ENCODE measurements at places on chromosomes 16 and 17.
A peak's percentile ranks its signal among the peaks of the same experiment; 100 is the strongest.

DNA sequence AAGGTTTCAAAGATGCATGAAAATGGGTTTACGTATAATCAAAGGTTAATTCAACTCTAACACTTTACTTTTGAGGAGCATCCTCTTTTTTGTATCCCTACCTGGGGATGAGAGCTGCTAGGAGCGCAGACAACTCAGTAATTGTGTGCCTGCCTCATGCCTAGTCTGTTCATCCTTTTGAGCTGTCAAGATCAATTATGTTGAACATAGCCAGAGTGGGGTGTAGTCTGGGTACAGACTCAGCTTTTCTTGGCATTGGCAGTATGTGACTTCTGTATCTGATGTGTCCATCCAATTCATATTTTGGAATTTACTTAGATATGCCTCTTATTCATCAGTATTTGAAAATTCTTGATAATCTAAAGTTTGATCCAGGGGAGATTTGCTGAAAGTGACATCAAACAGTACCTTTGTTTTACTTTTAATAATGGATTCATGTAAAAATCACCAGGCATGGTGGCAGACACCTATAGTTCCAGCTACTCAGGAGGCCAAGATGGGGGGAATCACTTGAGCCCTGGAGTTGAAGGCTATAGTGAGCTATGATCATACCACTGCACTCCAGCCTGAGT, 24.1 kb downstream of the PRKCA start:
- DNase-seq: no peak

DNA sequence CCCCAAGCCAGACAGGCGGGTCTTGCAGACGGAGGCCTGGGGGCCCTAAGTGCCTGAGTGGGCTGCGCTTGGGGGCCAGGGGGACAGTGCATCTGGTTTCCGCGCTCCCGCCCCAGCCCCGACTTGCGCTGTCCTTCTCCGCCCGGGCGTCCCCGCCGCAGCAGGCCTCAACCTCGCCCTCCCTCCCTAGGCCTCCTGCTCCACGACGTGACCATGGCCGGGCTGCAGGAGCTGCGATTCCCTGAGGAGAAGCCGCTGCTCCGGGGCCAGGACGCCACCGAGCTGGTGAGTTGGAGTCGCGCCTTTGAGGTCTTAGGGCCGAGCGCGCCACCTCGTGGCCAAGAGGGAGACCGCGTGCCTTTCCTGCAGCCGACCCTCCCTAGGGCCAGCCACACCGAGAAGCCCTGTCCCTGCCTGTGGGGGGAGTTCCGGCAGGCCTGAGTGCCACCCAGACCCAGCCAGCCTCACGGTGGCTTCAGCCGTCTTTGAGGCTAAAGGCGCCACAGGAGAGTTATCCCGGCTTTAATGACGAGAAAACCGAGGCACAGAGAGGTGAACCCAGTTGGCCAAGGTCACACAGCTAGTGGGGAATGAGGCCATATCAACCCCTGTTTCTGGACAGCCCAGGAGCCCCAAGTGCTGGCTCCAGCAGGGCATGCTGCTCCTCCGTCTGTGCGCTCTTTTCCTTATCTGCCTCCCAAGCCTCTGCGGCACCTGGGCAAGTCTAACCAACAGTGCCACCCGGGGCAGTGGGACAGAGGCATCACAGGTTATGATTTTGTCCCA, 12.2 kb upstream of the NDRG4 start:
- peak; percentile 80 for DNase-seq

- no peak for DNase-seq
Observed at GRCh38 chr17:3528403-3528851, 29.2 kb downstream of the TRPV3 start.

DNA sequence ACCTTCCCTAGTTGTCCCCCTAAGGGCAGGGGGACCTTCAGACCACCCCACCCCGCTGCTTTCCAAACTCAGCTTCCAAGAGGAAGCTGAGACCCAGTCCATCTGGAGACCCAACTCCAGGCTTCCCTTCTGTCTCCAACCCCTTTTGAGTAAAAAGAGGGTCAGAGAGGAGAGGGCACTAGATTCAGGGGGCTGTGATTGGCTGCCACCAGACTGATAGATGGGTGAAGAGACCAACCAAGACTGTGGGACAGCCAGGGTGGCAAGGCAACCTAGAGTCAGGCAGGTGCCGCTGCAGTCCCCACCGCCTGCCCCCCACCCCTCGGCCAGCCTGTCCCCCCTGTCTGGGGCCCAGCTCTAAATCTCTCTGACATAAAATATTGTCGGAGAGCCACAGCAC, 92.5 kb downstream of the SDK2 start:
- DNase-seq: no peak

- DNase-seq: no peak
Observed at GRCh38 chr17:556431-556995, 158.1 kb downstream of the VPS53 start.

DNA sequence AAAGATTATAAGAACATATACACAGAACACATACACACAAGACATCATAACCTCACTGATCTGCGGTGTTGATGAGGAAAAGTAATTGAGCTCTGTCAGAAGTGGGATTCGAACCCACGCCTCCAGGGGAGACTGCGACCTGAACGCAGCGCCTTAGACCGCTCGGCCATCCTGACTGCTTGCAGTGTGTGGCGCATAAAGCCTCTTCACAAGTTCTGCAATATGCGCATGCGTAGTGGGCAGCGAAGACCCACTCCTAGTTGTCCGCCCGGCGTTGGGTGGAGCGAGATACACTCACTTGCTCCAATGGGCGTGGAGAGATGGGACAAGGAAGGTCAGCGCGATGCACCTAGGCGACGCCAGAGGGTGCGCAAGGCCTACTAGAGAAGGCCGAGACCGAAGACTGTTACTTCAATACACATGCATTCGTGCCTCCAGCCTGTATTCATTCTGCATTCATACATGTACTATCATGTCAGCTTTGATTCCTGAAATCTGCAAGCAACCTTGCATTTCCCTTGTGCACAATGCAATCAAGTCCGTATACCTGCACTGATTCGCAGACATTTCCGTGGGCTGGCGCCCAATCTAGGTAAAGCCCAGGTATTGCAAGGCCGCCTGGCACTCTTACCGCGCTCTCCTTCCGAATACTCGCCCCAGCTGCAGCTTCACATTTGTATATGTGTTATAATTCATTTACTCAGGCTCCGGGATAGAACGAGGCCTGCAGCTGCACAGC, 16.1 kb upstream of the PLLP start:
- DNase-seq: peak; percentile 99

GRCh38 chr17:34337701-34338100, 18.5 kb downstream of the CCL8 start:
- no peak for DNase-seq

- no peak for DNase-seq
Observed at GRCh38 chr16:19666477-19666876, 51.5 kb downstream of the KNOP1 start.

GRCh38 chr16:8937803-8938202, 25.9 kb downstream of the USP7 start:
- no peak for DNase-seq

GRCh38 chr16:22191532-22192260, 14.4 kb upstream of the EEF2K start:
- no peak for DNase-seq

GRCh38 chr16:11379420-11379819, 34.2 kb downstream of the RMI2 start:
- DNase-seq: no peak

DNA sequence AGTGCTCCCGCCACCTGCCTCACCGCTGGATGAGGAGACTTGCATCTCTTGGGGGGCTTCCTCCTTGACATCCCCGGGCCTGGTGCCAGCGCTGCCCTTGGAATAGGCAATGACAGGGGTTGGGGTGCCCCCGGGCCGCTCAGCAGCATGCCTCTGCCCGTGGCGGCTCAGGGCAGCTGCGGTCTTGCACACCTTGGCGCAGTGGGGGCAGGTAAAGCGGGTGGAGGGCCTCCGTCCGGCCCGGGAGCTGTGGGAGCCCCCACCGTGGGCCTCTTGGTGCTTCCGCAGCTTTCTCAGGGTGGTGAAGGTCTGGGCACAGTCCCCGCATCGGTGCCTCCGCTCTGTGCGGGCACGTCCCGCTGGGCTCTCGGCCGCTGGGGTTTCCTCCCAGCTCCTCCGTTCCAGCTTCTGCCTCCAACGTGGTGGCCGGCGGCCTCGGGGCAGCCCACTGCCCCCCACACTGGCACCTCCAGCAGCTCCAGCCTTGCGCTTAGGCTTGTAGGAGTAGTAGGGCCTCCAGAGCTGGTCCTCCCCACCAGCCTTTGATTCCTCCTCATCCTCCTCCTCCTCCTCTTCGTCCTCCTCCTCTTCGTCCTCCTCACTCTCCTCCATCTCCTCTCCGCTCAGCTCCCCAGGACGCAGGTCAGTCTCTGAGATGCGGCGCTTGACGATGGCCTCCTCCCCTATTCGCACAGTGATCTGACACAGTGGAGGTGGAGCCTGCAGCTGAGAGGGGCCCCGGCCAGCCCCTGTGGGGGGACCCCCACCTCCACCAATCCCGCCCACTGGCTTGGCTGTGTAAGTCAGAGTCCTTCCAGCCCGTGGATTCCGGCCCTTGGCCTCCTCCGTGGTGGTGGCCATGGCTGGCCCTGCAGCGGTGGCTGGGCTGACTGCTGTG, 16.7 kb downstream of the ZBTB4 start:
- DNase-seq: no peak

GRCh38 chr17:59811209-59811608, 81.5 kb downstream of the TUBD1 start:
- no peak for DNase-seq

- peak; percentile 6 for DNase-seq
Observed at GRCh38 chr17:63702721-63703015, 2.7 kb upstream of the LIMD2 start.

DNA sequence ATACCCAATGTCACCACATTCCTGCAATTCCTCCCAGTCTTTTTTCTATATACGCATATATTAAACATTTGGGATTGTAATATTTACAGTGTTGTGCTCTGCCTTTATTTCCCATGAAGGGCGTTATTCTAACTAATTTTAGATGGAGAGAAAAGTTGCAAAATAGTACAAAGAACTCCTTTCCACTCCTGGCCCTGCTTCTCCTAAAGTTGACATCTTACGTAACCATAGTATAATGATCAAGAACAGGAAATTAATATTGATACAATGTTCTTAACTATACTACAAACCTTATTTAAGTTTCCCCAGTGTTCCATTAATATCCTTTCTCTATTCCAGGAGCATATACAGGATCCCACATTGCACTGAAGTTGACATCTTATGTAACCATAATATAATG, 46.3 kb downstream of the TK2 start:
- DNase-seq: no peak

GRCh38 chr17:77182205-77183172, 41.7 kb downstream of the SEC14L1 start:
- no peak for DNase-seq

GRCh38 chr17:20954794-20955193, 88.0 kb downstream of the USP22 start:
- no peak for DNase-seq

GRCh38 chr17:40284085-40284713, 3.5 kb upstream of the CDC6 start:
- DNase-seq: no peak

DNA sequence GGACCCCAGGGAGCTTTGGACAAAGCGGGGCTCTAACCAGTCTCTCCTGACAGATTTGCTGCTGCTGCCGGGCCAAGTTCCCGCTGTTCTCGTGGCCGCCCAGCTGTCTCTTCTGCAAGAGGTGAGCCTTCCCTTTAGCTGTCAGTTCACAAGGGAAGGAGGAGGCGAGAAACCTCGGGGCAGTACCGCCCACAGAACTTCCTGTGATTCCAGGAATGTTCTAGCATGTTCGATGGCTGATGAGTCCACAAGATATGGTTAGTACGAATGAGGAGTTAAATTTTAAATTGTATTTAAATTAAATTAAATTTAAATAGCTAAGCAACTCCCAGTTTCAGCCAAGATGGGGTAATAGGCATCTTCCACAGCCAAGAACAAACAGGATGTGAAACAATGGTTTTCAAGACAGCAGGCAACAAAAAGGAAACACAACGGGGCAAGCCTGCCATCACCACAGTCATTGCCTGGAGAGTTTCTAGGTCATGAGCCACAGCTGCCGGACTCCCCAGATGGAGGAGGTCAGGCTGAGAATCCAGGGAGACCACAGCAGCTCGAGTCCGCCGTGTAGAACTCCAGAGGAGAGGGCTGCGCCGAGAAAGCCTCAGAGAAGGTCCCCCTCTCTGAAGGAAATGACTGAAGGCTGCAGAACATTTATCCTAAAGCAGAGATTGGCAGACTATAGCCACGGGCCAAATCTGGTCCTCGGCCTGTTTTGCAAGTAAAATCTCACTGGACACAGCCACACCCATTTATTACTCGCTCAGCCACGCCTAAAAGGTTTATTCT, 9.5 kb upstream of the TCF25 start:
- DNase-seq: no peak

- DNase-seq: no peak
Observed at GRCh38 chr17:14197586-14197985, 39.1 kb downstream of the CDRT15 start.

DNA sequence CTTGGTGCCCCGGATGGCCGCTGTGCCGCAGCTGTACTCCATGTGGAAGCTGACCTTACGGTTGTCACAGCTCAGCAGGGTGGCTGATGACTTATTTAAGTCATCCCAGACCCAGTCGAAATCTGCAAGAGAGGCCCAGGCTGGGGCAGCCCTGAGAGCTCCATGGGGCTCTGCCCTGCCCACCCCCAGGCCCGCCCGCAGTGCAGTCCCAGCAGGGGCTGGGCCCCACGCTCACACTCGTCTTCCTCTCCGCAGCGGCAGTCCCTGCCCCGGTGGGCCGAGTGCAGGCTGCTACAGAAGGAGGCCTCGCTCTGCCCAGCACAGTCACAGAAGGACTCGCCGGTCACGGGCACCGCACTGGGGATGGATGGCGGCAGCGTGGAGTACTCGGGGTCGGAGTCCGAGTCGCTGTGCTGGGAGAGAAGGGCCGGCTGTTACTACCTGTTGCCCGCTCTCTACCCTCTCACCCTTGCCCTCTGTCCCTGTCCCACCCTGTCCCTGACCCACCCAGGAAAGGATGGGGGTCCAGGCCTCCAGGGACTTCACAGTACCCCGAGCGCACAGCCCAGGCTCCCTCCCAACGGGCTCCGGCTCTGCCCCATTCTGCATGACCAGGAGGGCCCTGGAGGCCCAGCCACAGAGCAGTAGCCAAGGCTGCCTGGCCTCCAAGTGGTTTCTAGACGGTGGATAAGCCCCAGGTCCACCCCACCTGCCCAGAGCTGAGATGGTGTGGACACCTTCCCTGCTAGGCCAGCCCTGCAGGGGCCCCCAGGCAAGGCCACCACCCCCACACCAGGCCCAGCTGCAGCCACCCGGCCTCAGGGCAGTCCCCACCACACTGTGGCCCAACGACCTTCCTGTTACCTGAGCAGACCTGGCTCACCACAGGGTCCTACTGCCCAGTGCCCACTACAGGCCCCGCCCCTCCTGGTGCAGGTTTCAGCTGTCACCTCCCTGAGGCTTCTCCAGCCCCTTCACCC, 3.9 kb downstream of the SPSB3 start:
- DNase-seq: no peak

- DNase-seq: no peak
Observed at GRCh38 chr17:57092171-57092570, 7.1 kb downstream of the AKAP1 start.

Data from RWPE2 (cell line).